ENCODE measurements at places on chromosomes 2 and 18.

DNA sequence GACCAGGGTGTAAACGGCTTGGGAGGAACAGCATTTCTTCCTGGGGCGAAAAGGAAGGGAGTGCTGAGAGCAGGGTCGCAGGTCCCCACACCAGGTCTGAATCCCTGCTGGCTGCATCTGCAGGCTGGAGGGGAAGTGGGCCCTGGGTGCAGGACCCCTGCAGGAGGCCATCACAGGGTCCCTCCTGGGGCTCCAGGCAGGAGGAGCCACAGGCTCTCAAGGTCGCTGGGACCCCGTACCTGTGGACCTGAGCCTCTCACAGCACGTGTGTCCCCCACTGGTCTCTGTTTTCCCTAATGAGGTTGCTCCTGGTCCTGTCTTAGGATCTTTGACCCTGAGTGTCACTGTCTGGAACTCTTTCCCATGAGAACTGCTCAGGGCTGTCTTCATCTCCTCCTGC, 147.8 kb upstream of the ZNF236 start:
- no peak for DNase-seq

GRCh38 chr2:183614799-183615435, 490.7 kb downstream of the NUP35 start:
- no peak for DNase-seq

DNA sequence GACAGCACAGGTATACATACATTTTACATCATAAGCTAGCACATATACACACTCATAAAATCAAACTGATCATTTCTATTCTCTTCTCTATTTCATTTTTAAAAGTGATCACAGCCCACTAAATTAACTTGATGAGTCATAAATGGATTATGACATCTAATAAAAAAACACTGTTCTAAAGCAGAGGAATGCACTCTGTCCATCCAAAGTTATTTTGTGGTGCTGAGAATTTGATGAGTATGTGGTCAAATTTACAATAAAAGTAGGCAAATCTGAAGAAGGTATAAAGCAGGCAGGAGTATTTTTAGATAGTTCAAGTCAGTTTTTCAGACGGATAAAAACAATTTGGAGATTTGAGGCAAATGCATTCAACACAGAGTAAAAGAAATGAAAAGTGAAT, 104.4 kb downstream of the NOL4 start:
- DNase-seq, result no peak

- no peak for DNase-seq
These were observed 29.4 kb downstream of the AOX1 start for GRCh38 chr2:200615247-200615646.

DNA sequence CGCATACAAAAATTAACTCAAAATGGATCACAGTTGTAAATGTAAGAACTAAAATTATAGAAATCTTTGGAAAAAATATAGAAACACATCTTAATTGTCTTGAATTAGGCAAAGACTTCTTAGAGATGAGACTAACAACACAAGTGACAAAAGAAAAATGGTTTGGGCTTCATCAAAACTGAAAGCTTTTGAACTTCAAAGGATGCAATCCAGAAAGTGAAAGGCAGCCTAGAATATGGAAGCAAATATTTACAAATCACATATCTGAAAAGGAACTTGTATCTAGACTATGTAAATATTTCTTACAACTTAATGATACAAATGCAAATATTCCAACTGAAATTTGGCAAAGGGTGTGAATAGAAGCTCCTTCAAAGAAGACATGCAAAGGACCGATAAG, 582.8 kb upstream of the ZEB2 start:
- DNase-seq, result no peak

DNA sequence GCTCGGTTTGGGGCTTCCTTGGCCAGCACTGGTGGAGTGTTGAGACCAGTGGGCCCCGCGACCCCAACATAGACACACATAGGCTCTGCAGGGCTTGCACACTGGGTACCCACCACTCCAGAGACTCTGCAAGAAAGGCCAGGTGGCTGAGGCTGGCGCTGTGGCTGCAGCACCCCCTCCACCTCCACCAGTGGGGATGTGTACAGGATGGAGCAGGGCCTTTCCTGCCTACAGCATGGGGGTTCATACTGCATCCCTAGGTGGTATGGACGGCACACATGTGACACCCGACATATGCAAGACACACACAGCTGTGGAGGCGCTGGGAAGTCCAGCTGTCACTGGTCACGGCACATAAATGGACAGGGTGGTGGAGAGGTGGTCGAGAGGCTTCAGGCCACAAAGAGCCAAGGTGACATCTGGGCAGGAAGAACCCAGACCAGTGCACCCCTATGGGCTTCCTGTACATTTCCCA, 1.3 kb downstream of the RNPEPL1 start:
- no peak for DNase-seq

DNA sequence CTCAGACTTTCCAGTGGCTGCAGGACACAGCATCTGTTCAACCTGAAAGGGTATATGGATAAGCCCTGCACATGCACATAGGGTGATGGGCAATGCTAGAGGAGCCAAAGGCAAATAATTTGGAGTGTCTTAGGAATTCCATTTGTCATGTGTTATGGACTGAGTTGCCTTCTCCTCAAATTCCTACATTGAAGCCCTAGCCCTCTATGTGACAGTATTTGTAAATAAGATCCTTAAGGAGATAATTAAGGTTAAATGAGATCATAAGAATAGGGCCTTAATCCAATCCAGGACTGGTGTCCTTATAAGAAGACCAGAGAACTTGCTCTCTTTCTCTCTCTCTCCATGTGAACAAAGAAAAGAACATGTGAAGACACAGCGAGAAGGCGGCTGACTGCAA, 42.9 kb upstream of the CREG2 start:
- no peak for DNase-seq

- DNase-seq, result no peak
These were observed 69.4 kb downstream of the FBXO15 start for GRCh38 chr18:74078257-74078656.

- DNase-seq, result no peak
These were observed 73.9 kb upstream of the MC2R start for GRCh38 chr18:13989199-13989598.

GRCh38 chr2:230814616-230815015, 50.1 kb upstream of the ITM2C start:
- no peak for DNase-seq

GRCh38 chr2:3645745-3646389, 12.1 kb upstream of the ALLC start:
- no peak for DNase-seq

- DNase-seq, result no peak
These were observed 593.9 kb downstream of the NYAP2 start for GRCh38 chr2:225993430-225993829.

GRCh38 chr2:178258916-178259315, 64.6 kb downstream of the OSBPL6 start:
- DNase-seq, result no peak

GRCh38 chr2:136104977-136105376, 13.0 kb downstream of the CXCR4 start:
- no peak for DNase-seq

GRCh38 chr18:38006541-38006940, 440.9 kb upstream of the CELF4 start:
- no peak for DNase-seq

GRCh38 chr2:24353973-24354372, 6.4 kb downstream of the ITSN2 start:
- no peak for DNase-seq

GRCh38 chr2:212284166-212284565, 254.4 kb downstream of the ERBB4 start:
- no peak for DNase-seq

DNA sequence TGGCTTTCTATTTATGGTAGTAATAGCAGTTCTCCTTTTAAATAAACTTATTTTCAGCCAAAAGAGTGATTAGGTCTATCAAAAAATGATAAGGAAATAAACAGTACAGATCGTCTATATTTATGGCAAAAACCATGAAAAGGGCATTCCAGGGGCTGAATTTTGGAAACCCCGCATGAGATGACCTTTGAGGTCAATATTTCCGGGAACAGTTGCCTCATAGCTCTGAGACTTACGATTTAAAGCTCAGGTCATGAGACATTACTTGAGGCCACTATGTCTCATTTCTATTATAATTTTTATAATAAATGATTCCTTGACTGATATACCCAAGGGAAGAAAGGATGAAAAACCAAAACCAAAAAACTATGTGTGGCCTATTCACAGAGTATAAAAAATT, 101.1 kb downstream of the LDLRAD4 start:
- no peak for DNase-seq

- no peak for DNase-seq
These were observed 321.6 kb upstream of the HS6ST1 start for GRCh38 chr2:128640166-128640844.

DNA sequence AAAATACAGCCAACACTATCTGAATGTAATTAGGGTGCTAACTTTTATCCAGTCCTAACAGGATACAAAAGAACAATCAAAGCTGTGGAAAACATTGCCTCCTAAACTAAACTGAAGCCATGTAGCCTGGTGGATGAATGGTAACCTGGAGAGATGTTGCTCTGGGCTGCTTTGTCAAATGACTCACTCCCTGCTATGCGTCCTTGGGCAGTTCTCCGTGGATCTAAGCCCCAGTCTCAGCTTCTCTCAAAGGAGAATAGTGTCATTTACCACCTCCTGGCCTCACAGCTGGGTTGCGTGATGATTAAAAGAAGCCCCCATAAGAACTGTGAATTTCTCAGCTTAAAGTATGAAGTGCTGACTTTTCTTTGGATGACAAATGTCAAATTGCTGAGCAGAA, 203.7 kb downstream of the ICOS start:
- no peak for DNase-seq

DNA sequence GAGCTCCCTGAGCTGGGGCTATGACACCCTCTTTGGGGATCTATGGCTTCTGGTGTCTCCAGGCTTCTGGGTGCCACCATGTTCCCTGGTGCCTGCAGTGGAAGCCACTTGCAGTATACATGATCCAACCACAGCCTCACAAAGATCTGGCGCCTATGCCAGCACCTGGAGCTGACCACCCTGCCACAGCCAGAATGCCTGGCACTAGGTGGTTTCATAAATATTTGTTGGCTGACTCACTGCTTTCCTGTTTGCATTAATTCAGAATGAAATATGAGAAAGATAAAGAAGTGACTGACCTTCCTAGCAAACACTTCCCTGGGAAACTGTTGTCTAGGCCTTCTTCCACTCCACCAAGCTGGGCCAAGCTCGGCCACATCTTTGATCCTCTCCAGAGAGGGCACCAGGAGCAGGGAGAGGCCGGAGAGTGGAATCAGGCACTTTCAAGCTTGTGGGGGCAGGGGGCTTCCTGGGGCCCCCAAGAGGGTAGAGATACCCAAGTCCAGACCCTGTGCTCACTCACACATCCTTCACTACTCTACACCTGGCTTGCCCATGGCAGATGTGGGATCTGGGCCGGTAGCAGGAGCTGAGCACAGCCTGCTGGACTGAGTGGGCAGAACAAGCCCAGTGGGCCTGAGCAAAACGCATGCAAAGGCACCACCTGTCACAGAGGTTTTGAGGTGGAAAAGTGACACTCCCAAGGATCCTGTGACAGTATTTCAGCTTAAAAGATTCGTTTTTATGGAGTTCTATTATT, 565.7 kb downstream of the SLC4A3 start:
- no peak for DNase-seq

GRCh38 chr18:35775887-35776286, 194.3 kb downstream of the GALNT1 start:
- no peak for DNase-seq

- no peak for DNase-seq
These were observed 194.9 kb upstream of the HNMT start for GRCh38 chr2:137769406-137769805.

- no peak for DNase-seq
These were observed 99.0 kb downstream of the L3MBTL4 start for GRCh38 chr18:6315517-6316331.

- no peak for DNase-seq
These were observed 46.2 kb downstream of the PKP4 start for GRCh38 chr2:158502974-158503373.

GRCh38 chr2:230895536-230896345, 29.3 kb downstream of the GPR55 start:
- DNase-seq, result no peak

GRCh38 chr2:88590998-88591613, 36.2 kb downstream of the EIF2AK3 start:
- DNase-seq, result peak; percentile 27

GRCh38 chr2:10614939-10615338, 74.8 kb downstream of the NOL10 start:
- DNase-seq, result no peak

GRCh38 chr2:53545604-53546003, 222.0 kb upstream of the CHAC2 start:
- DNase-seq, result no peak

- no peak for DNase-seq
These were observed 112.3 kb downstream of the RAB3GAP1 start for GRCh38 chr2:135164431-135164830.

- no peak for DNase-seq
These were observed 577.0 kb downstream of the TMEM182 start for GRCh38 chr2:103338819-103339218.

DNA sequence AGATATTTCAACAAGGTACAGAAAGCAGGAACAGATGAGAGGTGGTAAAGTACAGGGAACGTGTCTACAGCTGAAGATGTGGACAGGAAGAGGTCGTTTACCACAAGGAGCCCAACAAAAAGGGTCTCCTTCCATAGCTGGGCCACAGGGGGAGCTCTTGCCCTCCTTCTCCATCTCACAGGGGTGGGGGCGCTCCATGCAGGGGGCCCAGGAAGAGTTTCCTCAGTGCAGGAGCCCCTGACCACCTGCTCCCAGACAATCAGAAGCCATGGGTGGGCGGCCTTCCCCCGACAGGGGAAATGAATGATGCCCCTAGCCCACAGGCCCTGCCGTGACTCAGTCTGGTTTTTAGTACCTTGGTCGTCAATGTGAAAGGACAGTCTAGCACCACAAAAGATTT, 163.6 kb upstream of the ZNF516 start:
- DNase-seq, result peak; percentile 48

DNA sequence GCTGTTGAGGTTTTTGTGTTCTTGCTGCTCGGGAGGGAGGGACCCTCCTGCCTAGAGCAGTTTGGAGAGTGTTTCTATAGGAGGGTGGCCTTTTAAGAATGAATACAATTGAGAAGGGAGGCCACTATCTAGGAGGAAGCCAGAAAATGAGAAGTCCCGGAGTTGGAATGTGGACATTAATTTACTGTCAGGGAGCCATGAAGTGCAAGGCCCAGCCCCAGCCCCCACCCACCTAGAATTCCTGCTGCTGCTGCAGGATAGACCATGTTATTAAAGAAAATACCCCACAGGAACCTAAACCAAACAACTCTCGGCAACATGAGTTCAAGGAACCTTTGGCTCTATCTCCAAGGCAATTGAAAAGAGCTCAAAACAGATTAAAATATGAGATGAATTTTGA, 46.0 kb downstream of the ZBTB7C start:
- no peak for DNase-seq

- no peak for DNase-seq
These were observed 49.4 kb downstream of the SFXN5 start for GRCh38 chr2:73022024-73022568.

DNA sequence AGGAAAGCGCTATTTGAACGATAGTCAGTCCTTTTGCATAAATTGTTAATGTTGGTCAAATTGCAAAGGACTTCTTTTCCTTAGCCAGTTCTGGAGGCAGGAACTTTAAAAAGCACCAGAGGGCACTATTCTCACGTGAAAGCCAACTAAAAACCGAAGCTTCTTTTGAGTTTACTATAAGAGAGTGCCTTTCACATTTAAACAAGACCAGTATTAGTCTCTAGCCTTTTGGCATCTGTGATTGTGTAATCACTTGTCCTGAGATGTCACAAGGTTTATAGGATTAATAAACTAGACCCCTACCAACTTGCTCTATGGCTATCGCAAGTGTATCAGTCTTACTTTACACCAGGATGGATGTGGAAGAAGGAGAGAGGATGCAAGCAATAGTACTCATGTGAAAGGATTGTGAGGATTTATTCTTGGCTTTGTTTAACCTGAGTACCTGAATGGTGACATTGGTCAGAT, 14.4 kb upstream of the STAT4 start:
- no peak for DNase-seq

- DNase-seq, result no peak
These were observed 596.9 kb upstream of the HNMT start for GRCh38 chr2:137367361-137367760.

Measured in activated CD4-positive, alpha-beta T cell treated with anti-CD3 and anti-CD28 coated beads, Interleukin-2, amount 50 U/mL, for 48 hours (primary cell).